ENCODE measurements at places on chromosomes 3 and 15. TPM values are rescaled to one million over a fixed set of nuclear protein-coding genes. Genes with fewer than 3 reads are reported as not detected.
A peak's percentile ranks its signal among the peaks of the same experiment; 100 is the strongest.

DNA sequence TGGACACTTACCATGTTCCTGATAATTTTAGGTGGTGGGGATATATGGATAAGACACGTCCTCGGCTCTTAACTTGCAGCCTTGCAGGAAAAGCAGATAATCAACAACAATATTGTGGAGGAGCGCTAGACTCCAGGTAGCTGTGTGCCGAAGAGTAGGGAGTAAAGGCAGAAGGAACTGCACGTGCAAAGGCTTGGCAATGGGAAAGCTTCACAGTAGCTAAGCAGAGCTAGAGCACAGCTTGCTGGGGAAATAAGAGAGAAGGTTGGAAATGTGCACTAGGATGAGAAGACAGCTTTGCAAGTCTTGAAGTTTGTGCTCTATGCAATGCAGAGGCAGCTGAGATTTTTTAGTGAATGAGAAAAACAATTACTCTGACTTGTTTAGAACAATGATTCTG, 12.4 kb downstream of the PSMA4 start:
- no peak overlapping the region for H3K27ac ChIP-seq
- H3K4me1 ChIP-seq: peaks cover 4% of the 10 kb centered on the region
- H3K27me3 ChIP-seq: no peaks in the 10 kb centered on the region
- DNase-seq: no peak
- no peak overlapping the region for H3K4me3 ChIP-seq

GRCh38 chr3:38307599-38307998, 25.5 kb downstream of the SLC22A14 start:
- no peak for DNase-seq
- H3K4me1 ChIP-seq: no peaks in the 10 kb centered on the region
- no peak overlapping the region for H3K4me3 ChIP-seq
- H3K27ac ChIP-seq: no peak overlapping the region
- H3K27me3 ChIP-seq: no peaks in the 10 kb centered on the region
- H3K36me3 ChIP-seq: no peaks in the 10 kb centered on the region

GRCh38 chr15:78307976-78308375, 8.6 kb upstream of the SKIC8 start:
- peaks cover 15% of the 10 kb centered on the region for H3K4me1 ChIP-seq
- H3K27ac ChIP-seq: no peak overlapping the region
- H3K4me3 ChIP-seq: no peak overlapping the region

DNA sequence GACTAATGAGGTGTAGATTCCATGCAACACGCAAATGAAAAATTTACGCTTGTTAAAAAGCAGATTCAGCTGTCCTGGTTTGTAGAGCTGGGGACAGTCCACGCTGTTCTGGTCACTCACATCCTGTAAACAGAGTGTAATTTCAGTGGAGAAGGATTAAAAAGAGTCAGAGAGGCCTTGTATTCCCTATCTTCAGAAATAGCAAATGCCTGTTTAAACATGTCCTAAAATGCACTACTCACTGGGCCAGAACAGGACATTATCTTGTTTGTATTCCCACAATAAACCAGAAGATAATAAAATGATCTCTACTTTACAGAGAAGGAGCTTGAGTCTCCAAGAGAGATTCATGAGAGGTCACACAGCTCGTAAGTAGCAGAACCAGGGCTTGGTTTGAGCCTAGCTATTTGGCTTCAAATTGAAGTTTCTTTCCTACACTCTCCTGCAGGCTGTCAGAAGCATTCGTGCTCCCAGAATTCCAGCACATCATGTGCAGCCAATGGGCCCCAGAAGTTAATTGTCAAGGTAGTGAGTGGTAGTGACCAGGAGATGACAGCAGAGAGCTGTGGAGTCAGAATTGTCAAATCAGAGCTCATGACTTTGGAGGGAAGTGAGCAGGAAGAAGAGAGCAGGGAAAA, 242.5 kb downstream of the ATP8B4 start:
- H3K27ac ChIP-seq: no peak overlapping the region
- no peaks in the 10 kb centered on the region for H3K36me3 ChIP-seq
- no peak overlapping the region for H3K4me3 ChIP-seq
- H3K27me3 ChIP-seq: no peaks in the 10 kb centered on the region
- H3K4me1 ChIP-seq: peaks cover 12% of the 10 kb centered on the region
- peak; percentile 53 for DNase-seq

The SLC15A2 gene
- total RNA-seq: 3.8 TPM

- DNase-seq: no peak
- H3K27me3 ChIP-seq: no peaks in the 10 kb centered on the region
- peaks cover 9% of the 10 kb centered on the region for H3K36me3 ChIP-seq
- H3K27ac ChIP-seq: no peak overlapping the region
- H3K4me1 ChIP-seq: no peaks in the 10 kb centered on the region
Measured at GRCh38 chr15:27382361-27383025, 411.5 kb downstream of the GABRG3 start.

The DLEC1 gene
- total RNA-seq: 0.81 TPM

The CCDC32 gene
- total RNA-seq: 12.8 TPM

GRCh38 chr3:84042399-84043106, 916.2 kb upstream of the CADM2 start:
- H3K4me3 ChIP-seq: no peak overlapping the region
- H3K36me3 ChIP-seq: 0 out of 2 replicates have a peak, but pooled peaks cover 5% of the 10 kb centered on the region

DNA sequence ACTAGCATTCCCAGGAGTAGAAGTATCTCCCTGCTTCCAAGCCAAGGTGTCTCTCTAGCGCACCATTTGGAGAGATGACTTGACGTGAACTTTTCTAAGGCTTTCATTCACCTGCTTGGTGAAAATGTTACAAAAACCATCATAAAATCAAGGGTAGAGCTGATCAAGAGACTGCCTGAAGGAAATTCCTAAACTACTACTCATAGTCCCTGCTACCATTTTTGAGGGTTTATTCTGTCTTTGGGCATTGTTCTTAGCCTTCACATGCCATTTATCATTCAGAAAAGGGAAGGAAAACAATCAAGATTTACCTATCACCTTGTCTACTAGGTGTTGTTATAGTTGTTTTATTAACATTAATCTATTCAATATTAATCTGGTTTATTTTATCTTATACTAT, 525.8 kb downstream of the NTRK3 start:
- H3K4me1 ChIP-seq: peaks cover 2% of the 10 kb centered on the region
- H3K4me3 ChIP-seq: no peak overlapping the region
- no peak for DNase-seq
- no peaks in the 10 kb centered on the region for H3K36me3 ChIP-seq
- no peak overlapping the region for H3K27ac ChIP-seq
- H3K27me3 ChIP-seq: no peaks in the 10 kb centered on the region

- H3K27me3 ChIP-seq: no peaks in the 10 kb centered on the region
- peaks cover 6% of the 10 kb centered on the region for H3K4me1 ChIP-seq
- no peak for DNase-seq
- no peak overlapping the region for H3K27ac ChIP-seq
- H3K36me3 ChIP-seq: no peaks in the 10 kb centered on the region
Measured at GRCh38 chr3:143585720-143586456, 262.4 kb downstream of the SLC9A9 start.

GRCh38 chr15:33985751-33986150, 17.5 kb downstream of the CHRM5 start:
- H3K36me3 ChIP-seq: no peaks in the 10 kb centered on the region
- no peak for DNase-seq
- no peaks in the 10 kb centered on the region for H3K27me3 ChIP-seq
- H3K4me3 ChIP-seq: no peak overlapping the region

DNA sequence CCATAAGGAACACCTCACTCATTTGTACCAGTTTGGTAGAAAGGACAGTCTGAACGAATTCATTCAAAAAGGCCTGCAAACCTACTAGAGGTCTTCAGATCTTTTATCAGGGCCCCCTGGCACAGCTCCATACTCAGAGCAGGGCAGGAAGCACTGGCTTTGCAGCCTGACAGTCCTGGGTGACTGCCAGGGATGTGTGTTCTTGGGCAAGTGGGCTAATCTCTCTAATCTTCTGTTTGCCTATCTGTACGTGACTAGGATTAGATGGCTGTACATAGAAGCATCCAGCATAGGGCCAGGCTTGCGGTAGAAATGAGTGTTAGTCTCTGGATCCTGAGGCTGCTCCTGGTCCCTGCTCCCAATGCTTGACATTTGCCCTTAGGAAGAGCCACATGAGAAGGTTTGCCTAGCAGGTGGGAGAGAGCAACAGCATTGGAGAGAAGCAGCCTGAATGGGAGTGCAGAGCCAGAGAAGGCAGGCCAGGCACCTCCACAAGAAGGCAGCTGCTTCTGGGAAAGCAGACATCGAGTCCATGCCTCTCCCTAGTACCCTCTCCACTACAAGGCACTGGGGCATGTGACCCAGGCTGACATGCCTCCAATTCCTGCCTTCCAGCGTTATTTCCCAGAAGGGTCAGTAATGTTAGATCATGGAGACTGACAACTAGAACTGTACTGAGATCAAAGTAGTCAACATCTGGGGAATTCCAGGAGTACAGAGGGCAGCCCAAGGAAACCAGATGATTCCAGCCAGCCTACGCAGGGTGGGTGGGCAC, 1.0 kb upstream of the CXCR6 start:
- no peaks in the 10 kb centered on the region for H3K27me3 ChIP-seq
- H3K36me3 ChIP-seq: peaks cover 35% of the 10 kb centered on the region
- no peak for DNase-seq
- H3K4me3 ChIP-seq: no peak overlapping the region
- peaks cover 17% of the 10 kb centered on the region for H3K4me1 ChIP-seq
- no peak overlapping the region for H3K27ac ChIP-seq

GRCh38 chr15:76982356-76982755, 12.6 kb upstream of the PSTPIP1 start:
- no peaks in the 10 kb centered on the region for H3K27me3 ChIP-seq
- 0 out of 2 replicates have a peak, but pooled peaks cover 3% of the 10 kb centered on the region for H3K36me3 ChIP-seq
- H3K27ac ChIP-seq: no peak overlapping the region
- DNase-seq: no peak
- no peaks in the 10 kb centered on the region for H3K4me1 ChIP-seq
- no peak overlapping the region for H3K4me3 ChIP-seq

The NAALADL2 gene
- total RNA-seq: 1.2 TPM

The ISLR2 gene
- 8.9 TPM for total RNA-seq

The HRH1 gene
- total RNA-seq: not detected

The ARID3B gene
- 122 TPM for total RNA-seq

The MELTF gene
- total RNA-seq: 8.7 TPM

- H3K4me1 ChIP-seq: no peaks in the 10 kb centered on the region
- H3K4me3 ChIP-seq: no peak overlapping the region
- no peak overlapping the region for H3K27ac ChIP-seq
- no peak for DNase-seq
- H3K27me3 ChIP-seq: no peaks in the 10 kb centered on the region
Measured at GRCh38 chr3:47092090-47092489, 71.8 kb downstream of the SETD2 start.

The PAQR9 gene
- 2.4 TPM for total RNA-seq

The CPA3 gene
- total RNA-seq: not detected
